ENCODE measurements at places on chromosomes 12 and 14.

GRCh38 chr14:96881713-96882112, 84.5 kb downstream of the VRK1 start:
- no peak for DNase-seq

DNA sequence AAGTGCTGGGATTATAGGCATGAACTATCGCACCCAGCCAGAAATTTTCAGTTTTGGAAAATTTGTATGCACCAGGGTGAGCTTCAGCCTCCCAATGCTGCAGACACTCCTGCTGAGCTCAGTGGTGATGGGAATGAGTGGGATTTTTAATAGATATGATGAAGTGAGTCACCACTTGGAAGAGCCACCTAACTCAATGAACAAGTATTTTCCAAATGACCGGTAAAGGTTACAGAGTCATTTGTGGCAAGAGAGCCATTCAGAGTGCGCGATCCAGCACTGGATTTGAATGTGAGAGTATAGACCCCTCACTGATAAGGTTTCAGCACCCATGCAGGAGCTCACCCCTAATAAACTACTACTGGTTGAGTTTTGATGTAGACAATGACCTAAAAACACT, 100.7 kb downstream of the PPP2R5C start:
- DNase-seq = no peak

DNA sequence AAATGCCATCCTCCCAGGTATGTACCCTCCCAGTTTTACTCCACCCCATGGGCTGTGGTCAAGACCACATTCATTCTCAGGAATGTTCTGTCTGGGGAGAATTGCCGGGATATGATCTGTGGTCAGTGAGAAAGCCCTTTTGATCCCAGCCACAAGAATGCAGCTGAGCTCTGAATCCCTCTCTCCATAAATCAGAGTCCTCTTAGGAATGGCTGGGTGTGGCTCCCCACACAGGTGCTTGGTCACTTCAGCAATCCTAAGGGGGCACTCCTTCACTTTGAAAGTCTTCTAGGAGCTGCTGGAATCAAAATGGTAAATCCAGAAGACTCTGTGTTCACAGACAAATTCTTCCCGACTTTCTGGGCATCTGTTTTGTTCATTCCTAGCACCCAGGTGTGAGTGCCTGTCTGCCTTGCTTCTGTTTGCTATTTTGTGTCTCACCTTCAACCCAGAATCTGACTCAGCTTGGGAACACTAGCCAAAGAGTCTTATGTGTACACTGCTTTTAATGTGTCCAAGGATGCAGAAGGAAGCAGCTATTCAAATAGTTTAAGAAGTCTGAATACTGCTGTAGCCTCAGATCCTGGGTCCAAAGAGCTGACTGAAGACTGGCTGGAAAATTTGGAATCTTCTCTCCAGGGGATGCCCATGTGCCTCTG, 144.6 kb upstream of the CDKN3 start:
- no peak for DNase-seq

GRCh38 chr12:102643879-102644575, 163.7 kb upstream of the IGF1 start:
- DNase-seq = no peak

GRCh38 chr14:100440207-100440631, 117.1 kb downstream of the SLC25A47 start:
- DNase-seq = peak; percentile 41

DNA sequence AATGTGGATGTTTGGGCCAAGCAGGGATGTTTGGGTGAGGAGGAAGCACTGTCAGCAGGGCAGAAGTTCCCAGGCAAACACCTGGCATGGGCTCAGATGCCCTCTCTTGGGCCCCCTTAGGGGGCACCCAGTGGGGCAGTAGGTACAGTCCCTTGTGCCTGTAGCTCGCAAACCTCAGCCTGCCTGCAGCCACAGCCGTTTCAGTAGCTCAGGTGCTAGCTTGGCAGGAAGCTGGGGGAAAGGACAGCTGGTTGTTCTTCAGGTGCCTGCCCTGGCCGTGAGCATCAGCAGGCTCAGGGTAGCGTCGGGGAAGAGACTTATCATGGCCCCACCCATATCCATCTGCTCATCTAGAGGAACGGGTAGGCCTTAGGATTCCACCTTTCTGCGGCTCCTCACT, 67.5 kb downstream of the B4GALNT3 start:
- DNase-seq = no peak

GRCh38 chr12:80838708-80839107, 99.0 kb downstream of the LIN7A start:
- DNase-seq = no peak

GRCh38 chr14:68669111-68669511, 123.8 kb downstream of the ZFP36L1 start:
- DNase-seq = no peak

- no peak for DNase-seq
Measured at GRCh38 chr14:57883061-57883460, 17.2 kb upstream of the SLC35F4 start.

DNA sequence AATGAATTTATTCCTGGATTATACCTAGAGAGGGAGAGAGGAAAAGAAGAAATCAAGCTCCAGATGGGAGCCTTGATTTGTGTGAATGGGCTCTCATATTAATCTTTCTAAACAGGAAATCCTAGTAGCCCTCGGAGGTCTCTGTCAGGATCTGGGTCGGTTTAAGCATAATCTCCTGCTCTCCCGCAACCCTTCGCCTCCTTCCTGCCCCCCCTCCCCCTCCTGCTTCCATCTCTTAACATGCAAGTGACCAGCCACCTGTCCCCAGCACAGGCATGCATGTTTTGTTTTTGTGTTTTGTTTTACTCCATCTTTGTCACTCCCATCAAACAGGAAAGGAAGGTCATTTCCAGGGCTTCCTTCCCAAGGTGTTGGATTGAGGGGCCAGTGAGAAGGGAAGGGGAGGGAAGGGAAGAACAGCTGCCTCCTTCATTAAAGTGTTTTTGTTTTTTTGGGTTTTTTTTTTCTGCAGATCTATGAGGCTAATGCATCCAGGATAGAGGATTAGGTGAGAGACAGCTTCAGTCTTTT, 4.8 kb upstream of the KCNA5 start:
- no peak for DNase-seq

- no peak for DNase-seq
Measured at GRCh38 chr12:116026768-116027550, 250.5 kb downstream of the MED13L start.

DNA sequence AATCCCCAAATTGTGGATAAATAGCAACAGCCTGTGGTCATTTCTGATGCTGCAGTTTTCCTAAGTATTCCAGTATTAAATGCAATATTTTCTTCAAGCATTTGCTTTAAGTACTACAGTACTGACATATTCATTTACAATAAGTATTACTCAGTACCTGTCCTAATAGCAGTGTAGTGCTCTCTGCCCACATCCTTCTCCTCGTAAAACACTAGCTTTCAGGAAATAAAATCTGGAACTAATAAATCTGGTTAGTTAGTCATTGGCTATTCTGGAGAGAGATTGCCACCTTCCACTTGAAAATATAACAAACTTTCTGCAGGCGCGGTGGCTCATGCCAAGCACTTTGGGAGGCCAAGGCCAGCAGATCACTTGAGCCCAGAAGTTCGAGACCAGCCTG, 441.5 kb downstream of the PRKD1 start:
- DNase-seq = no peak

GRCh38 chr12:46577063-46577776, 204.6 kb upstream of the SLC38A2 start:
- DNase-seq = no peak

DNA sequence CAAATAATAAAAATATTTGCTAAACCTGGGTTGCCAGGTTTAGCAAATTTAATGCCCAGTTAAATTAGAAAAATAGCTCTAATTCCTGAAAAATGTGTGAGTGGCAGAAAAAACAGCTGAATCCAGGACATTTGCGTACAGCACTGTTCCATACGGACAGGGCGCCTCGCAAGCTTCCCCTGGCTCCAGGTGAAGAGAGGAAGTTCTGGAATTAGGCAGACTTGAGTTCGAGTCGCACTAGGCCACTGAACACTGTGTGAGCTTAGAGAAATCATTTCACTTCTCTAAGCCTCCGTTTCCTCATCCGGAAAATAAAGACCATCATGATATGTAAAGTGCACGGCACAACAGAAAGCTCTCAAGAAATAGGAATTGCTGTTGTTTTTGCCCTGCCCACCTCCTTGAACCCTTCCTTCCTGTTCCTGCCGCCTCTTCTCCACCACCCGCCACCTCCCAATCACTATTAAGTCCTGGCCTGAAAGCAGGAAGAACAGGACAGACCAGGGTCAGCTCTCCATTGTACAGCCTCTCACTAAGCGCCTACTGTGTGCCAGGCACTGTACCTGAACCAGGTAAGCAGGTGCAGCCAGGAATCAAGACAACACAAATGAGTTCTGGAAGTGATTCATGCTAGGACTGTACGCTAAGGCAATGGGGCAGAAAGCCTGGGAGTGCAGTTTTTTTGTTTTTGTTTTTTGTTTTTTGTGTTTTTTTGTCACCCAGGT, 763 bp upstream of the PHETA1 start:
- DNase-seq = no peak

DNA sequence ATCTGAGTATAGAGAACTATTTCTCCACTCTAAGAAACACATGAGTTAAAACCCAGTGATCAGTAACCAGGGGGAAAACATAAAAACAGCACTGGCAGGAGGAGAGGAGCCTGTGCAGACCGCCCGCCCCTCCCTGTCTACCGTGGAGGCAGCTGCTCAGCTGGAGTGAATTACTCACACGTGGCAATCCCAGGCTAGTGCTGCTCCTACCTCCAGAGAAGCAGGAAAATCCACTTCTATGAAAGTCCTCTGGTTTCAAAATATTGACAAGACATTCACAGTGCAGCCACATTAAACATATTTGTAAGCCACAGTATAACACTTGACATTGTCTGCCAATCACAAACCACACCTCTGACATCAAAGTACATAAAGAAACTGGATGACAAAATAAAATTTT, 16.7 kb downstream of the TMEM132D start:
- DNase-seq = no peak

DNA sequence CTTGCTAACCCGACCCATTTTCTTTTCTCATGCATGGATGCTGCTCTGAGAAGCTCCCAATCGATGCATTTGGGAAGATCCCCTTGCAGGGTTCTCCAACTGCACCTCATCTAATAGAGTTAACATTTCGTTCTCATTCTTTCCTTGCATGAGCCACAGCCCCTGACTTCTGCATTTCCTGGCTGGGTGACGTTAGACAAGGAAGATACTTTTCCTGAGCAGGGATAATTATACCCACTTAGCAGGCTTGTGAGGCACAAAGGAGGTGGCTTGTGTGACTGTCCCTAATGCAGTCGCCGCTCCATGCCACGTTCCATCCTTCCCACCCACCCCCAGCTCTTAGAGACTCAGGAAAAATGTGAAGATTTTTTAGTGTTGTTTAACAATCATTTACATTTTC, 195.1 kb downstream of the CHST11 start:
- no peak for DNase-seq

DNA sequence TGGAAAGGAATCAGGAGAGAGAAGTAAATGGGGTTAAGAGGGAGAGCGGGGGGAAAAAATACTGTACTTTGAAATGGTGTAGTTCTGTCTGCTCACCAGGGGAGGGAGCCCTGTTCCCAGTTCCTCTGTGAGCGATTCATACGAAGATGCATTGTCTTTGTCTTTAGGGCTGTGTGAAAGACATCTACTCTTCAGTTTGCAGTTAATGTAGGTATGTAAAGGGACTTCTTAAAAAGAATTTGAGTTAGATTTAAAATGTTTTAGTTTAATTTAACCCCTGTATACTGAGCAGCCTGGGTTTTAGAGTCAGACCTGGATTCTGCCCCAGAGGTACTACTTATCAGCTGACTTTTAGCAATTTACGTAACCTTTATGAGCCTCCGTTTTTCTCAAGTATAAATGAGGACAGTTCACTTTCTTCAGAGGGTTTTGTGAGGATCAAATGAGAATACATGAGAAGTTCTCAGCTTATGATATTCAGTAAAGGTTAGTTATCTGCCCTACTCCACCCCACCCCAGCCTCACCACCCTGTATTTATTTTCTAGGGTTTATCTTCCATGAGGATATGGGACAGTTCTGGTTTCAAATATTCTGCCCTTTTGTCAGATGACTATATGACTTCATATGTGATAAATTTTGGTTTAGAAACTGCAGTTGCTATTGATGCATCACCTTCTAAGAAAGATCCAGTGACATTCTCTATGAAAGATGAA, 82.5 kb upstream of the EVL start:
- DNase-seq = peak; percentile 54

- DNase-seq = no peak
Measured at GRCh38 chr14:25522116-25522515, 472.2 kb upstream of the STXBP6 start.

GRCh38 chr14:90454041-90455000, 57.5 kb downstream of the CALM1 start:
- peak; percentile 91 for DNase-seq

DNA sequence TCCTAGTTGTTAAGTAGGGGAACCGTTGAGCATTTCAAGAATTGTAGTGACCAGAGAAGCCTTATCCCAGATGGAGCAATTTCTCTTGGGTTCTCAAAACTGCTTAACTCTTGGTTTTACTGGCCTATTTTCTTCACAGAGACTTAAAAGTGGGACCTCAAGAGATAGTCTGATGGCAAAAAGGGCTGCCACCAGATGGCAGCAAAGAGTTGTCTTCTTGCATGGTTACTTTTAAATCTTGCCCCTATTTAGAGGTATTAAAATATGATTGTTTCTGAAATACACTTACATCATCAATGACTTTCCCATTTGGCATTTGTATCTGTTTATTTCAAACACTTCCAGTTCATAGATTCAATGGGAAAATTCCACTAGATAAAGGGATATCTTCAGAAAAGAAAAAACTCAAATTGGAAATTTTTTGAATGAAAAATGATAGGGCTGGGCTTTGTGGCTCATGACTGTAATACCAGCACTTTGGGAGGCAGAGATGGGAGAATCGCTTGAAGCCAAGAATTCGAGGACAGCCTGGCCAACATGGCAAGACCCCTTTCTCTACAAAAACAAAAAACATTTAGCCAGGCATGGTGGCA, 69.9 kb upstream of the CNTN1 start:
- DNase-seq = peak; percentile 41

DNA sequence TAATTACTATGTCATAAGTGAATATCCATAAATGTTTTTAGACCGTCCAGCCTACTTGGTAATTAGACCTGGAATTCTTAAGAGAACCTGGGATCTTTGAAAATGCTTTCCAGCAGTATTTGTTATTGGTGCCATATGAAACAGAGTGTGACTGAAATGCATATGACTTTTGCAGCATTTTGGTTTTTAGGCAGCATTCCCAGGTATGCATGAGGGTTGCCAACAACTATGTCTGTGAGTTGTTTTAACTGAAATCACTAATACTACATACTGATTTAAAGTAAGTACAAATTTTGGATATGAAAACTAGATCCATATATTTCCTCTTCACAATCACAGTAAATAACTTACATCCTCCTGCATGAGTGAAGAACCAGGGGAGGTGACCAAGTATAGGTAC, 437.7 kb upstream of the FAR2 start:
- DNase-seq = no peak
